Stimulated activated CD4-positive, alpha-beta T cell treated with anti-CD3 and anti-CD28 coated beads, Interleukin-1b, Interleukin-23, amount 100 ng/mL, for 48 hours (primary cell): ENCODE measurements at places on chromosomes 16 and 17.

DNA sequence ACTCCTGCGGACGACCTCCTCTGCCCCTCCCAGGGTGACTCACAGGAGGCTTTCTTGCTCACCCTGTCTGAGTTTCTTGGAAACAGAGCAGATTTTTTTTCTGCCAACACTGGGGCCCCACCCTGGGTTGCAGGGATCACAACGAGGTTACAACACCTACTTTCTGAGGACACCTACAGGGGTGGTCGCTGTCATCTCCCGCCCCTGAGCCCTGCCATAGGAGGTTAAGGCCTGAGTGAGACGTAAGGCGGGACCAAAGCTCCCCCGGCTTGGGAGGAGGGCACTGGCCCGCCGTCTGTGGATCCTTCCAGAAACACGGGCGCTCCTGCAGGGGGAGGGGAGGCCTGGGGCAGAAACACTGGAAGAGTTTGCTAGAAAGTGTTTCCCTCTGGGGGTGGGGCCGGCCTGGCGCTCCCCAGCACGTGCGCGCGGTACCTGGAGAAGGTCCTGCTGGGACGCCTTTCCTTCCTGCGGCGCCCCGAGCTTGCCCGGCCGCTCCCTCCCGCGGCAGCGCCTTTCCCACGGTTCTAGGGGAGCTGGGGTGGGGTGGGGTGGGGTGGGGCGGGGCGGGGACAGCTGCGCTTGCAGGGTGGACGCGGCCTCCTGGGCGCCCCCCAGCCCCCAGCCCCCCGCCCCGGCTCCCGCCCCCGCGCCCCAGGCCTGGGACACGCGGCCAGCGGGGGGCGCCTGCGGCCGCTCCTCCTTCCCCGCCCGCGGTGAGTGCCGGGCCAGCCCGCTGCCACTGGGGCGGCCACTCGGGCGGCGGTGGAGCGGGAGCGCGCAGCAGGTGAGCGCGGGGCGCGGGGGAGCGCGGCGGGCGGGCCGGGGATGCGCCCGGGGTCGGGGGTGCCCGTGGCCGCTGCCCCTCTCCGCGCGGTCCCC is 20.7 kb upstream of the ADCY7 start:
- DNase-seq, result peak; percentile 79

DNA sequence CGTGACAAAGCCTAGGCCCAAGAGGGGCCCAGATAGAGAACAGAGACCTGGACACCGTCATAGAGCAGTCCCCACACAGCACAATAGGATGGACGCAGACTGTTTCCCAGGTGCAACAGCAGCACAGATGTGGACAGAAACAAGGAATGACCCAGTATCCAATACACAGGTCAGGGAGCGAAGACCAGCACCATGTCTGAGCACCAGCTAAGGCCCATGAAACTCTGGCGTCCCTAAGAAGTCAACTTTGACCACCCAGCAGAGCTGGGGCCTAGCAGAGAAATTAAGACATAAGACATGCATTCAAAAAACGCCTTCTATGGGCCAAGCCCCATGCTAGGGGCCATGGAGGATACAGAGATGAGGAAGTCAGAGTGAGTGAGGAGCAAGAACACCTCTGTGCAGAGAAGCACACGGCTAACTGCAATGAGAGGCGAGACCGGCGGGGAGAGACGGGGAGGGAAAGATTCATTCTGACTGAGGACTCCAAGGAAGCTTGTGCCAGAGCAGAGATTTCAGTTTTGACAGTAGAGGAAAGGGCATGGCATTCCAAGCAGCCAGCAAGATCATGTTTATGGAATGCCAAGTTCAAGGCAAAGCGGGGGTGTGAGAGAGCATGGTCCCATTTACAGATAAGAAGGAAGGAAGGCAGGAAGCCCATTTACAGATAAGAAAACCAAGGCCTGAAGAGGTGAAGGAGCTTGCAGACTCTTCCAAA is 50.8 kb downstream of the PITPNM3 start:
- no peak for DNase-seq

GRCh38 chr17:2247005-2247404 is 56.6 kb downstream of the SMG6 start:
- no peak for DNase-seq

DNA sequence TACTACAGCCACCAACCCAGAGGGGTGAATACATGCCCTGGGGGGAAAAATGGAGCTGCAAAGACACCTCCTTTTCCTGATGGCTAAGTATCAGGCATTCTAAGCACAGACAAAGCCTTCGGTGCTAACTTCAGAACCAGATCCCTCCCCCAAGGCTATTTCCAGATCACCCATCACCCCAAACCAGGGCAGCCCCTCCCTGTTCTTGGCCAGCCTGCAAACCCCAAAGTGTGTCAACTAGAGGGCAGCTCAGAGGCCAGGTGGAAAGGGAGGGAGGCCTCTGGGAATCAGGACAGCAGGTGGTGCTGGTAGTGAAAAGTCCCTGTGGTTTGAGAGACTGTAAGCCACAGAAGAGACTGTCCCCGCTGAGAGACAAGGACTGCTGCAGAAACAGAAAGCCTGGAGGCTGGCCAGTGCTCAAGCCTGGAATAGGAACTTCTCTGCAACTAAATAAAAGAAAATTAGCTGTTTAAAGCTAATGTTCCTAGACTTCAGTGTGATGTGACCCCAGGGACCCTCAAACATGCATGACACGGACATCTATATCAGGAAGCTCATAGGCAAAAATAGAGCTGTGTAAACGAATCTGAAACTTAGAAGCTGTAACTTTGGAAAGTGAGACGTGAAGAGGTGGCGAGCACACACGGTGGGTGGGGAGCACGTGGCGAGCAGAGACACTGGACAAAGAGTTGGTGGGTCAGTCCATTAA is 9.1 kb downstream of the TUBG1 start:
- no peak for DNase-seq

- no peak for DNase-seq
Measured at GRCh38 chr16:19305443-19305842, 19.9 kb downstream of the CLEC19A start.

DNA sequence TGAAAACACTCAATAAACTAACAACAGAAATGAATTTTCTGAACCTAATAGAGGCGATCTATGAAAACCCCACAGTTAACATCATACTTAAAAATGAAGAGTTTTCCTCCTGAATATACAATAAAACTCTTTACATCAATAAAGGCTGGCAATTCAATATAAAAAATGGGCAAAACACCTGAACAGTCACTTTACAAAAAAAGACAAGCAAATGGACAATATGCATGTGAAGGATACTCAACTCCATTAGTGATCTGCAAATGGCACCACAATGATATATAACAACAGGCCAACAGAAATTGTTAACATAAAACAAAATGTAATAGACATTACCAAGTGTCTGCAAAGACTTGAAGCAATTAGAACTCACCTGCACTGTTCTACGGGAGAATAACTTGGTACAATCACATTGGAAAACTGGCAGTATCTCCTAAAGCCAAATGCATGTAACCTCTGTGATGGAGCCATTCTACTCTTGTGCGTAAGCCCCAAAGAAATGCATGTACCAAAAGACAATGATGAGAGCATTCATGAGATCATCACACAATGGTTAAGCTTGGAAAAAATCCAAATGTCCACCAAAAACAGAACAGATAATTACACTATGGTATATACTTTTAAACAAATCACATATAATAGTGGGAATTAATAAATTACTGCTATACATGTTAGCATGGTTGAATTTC is 433.4 kb upstream of the MAF start:
- no peak for DNase-seq

- DNase-seq, result no peak
Measured at GRCh38 chr17:81448950-81449349, 53.7 kb downstream of the BAHCC1 start.

DNA sequence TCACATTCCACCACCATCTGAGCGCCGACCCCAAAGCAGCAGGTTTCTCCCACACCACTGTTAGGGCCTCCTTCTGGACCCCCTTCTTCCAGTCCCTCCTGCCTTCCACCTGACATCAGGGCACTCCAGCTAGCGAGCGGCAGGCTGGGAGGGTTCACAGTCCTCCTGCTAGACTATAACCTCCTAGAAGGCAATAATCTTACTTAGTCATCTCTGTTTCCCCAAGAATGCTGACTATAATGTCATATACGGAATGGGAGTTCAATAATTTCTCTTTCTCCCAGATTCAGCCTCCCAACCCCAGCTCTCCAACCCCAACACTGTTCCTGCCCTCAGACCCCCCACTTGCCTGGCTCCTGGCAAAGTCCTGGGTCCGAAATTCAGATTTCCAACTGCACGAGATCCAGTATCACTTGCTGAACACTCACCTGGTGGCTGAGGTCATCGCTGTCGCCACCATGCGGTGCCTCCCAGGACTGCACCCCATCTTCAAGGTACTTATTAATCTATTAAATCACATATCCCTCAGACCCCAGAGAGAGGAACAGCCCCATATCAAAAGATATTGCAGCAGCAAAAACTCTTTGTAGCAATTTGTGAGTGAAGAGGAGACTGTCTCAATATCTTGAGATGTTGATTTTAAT is 5.6 kb downstream of the ALOX12 start:
- peak; percentile 39 for DNase-seq

- DNase-seq, result no peak
Measured at GRCh38 chr16:727291-727977, 528 bp downstream of the HAGHL start.

DNA sequence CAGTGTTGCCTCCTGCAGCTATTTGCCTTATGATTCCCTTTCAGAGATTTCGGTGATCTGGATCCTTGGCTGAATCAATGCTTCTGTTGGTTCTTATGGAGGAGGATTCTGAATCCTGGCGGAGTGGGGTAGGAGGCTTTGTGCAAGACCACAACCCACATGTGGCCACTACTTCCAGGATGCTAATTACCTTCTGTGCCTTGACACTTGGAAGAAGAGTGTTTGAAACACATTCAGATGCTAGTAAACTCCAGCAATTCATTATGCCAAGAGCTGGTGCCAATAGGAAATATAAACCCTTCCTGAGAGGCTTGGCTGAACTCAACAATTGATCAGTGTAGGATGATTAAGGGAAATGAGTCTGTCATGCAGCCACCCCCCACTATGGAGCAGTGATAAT is 12.1 kb upstream of the NLRP1 start:
- DNase-seq, result no peak

- DNase-seq, result no peak
Measured at GRCh38 chr17:65588181-65588808, 26.8 kb upstream of the AXIN2 start.

- no peak for DNase-seq
Measured at GRCh38 chr16:11049396-11050059, 105.2 kb downstream of the CLEC16A start.

DNA sequence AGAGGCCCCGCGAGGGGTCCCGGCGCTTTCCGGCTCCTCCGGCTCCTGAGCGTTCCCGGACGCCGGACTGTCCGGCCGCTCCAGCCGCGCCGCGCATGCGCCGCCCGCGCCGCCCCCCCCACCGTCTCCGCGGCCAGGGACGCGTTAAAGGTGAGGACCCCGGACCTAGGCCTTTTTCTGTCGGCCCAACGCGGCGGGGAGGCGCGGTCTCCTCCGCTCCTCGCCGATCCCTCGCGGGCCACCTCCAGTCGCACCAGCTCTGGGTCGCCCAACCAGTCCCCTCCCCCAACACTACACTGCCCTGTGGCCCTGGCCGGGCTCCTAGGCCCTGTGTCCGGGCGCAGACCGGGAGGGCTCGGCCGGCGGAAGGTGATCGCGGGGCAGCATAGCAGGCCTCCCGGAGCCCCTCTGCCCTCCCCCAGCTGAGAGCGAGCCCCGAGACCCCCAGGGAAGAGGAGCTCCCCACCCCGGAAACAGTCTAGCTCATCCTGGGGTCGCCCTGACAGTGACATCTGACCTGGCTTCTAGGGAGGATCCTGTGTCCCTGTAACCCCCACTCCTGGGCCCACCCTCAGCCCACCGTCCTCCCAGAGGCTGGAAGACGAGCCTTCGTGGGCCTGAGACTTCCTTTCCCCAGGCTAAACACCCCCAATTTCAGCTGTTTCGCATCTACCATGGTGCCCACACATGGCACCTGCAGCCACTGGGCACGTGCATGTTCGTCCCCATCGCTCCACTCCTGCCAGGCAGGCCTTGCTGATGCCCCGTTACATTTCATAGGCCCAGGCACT is 14.7 kb upstream of the BCAR1 start:
- DNase-seq, result no peak

- no peak for DNase-seq
Measured at GRCh38 chr17:46817151-46817900, 1.2 kb downstream of the WNT3 start.

DNA sequence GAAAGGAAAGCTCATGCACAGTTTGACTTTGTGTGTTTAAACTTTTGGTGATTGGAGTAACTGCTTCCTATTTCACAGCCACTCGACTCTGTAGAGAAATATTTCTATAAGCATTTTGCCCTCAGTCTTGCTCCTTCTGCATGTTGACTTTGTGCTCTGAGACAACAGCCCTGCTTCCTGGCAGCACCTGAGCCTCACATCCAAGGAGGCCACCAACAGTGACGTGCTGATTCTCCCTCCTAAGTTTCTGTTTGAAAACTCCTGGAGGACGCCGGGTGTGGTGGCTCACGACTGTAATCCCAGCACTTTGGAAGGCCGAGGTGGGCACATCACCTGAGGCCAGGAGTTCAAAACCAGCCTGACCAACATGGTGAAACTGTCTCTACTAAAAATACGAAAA is 23.9 kb upstream of the WSB1 start:
- DNase-seq, result no peak

GRCh38 chr16:79309606-79310005 is 290.9 kb downstream of the MAF start:
- no peak for DNase-seq

DNA sequence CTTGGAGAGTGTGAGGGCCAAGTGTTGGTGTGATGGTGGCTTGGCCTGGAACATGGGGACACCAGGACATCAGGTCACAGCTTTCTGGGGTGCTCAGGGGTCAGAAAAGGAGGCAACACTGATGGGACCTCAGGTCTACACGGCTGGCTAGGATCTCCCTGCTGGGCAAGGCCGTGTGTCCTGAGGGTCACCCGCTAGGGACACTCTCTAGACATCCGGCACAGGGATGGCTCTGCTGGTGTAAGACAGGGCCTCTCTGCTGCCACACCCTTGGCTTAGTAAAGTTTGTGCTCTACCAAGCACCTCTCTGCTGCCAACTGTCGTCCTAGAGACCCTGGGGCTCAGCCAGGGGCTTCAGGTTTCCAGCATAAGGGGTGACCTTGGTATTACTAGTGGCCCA is 16.3 kb downstream of the SLC13A5 start:
- DNase-seq, result no peak

- DNase-seq, result peak; percentile 35
Measured at GRCh38 chr17:49910094-49910857, 58.7 kb upstream of the DLX4 start.

GRCh38 chr16:56617212-56618085 is 8.1 kb upstream of the MT1E start:
- peak; percentile 76 for DNase-seq

DNA sequence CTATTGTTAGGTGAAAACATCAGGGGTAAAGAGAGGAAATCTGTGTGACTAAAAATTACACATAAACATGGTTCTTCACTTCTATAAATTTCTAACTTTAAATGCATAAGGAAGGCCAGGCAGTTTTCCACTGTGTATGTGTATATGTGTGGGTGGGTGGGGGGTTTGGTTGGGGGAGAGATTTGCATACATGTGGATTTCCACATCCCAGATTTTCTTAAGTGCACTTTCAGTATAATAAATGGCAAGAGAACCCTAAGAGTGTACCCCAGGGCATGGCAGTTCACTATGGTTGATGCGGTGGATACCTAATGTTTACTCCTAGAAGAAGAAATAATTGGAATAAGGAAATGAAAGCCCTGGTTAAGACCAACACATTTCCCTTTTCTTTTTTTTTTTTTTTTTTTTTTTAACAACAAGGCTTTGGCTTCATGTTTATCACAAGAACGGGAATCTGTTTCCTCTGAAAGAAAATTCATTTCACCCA is 451.8 kb upstream of the CCL2 start:
- DNase-seq, result no peak
